ENCODE measurements at places on chromosomes 6 and 20.
A peak's percentile ranks its signal among the peaks of the same experiment; 100 is the strongest.

DNA sequence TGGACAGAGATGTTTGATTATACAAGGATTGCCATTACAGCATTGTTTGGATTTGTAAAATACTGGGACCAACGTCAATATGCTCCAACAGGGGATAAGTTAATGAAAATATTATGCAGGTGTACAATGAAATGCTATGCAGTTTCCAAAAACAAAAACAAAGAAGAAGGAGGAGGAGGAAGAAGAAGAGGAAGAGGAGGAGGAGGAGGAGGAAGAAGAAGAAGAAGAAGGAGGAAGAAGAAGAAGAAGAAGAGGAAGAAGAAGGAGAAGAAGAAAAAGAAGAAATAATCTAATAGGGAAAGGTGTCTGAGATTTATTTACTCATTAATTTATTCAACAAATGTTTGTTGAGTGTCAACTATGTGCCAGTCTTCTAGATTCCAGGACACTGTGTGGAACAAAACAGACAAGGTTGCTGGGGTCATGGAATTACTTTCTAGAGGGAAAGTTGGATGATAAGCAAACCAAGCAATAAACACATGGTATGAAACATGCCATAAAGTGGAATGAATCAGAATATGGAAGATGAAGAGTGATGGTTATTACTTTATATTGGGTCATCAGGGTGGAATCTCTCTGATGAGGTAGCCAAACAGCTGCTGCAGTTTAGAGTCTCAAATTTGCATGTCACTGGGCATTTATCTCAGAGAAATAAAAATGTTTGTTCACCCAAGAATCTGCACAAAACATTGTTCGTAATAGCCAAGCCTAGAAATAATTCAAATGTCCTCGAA, 6.3 kb upstream of the TRIM27 start:
- DNase-seq, result no peak

- DNase-seq, result peak; percentile 12
These were observed 196.5 kb downstream of the BACH2 start for GRCh38 chr6:90100059-90100665.

- no peak for DNase-seq
These were observed 151.9 kb downstream of the SH3BGRL2 start for GRCh38 chr6:79782792-79783580.

- no peak for DNase-seq
These were observed 59.6 kb upstream of the SDHAF4 start for GRCh38 chr6:70507161-70507560.

DNA sequence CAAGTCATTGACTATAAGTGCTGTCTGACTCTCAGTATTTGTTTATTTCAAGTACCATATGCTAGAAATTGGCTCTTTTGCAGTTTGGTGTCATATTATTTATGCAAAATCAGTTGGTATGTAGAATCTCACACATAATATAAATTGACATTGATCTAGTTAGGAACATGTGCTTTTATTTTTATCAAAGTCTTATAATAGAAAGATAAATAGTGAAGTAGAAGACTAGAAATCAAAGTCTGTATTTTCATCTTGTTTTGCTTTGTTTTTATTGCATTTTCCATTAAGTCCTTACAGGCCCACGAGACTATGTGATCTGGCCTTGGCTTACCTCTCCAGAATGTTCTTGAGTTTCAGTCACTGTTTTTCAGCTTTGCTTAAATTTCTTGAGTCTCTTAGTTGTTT, 300.3 kb downstream of the LAMA2 start:
- no peak for DNase-seq

DNA sequence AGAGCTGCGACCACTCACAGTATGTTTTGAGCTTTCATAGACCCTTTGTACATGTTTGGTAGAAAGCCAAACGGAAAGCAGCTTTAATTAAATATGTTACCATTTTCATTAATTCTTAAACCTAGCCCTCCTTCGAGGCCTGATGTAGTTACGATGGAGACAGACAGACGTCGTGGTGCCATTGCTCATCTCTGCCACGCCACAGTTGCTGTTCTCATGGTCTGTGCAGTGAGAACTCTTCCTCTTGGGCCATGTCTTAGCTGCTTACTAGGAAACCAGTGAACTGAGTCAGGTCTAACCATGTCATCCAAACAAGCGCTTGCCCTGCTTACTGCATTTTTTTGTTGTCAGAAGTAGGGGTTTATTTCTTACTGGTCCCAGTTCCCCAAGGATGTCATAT, 62.8 kb downstream of the SNX9 start:
- DNase-seq, result no peak

DNA sequence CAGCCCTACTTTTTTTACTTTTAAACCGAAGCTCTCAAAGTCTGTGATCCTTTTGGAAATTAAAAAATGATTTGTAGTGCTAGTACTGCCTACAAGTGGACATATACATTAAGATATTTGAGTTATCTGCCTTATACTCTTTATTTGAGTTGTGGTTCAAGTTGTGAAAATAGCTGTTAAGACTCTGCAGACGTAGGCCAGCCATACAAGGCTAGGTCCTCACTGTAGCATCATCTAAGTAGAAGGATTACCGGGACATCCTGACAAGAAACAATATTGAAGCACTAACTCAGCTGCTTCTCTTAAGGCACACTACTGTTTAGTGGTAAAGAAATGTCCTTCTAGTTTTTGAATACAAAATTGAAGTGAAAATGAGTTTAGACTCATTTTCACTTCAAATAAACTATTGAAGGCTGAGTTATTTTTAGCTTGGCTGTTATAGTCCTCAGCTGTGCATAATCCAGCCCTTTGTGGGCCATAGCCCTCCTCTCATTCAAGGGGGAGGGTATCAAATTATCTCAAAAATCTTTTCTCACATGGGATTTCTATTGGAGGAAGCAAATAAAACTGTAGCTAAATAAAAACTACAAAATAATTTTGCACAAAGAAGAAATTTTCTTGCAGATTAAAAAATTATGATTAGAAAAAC, 68.1 kb downstream of the JAG1 start:
- no peak for DNase-seq

DNA sequence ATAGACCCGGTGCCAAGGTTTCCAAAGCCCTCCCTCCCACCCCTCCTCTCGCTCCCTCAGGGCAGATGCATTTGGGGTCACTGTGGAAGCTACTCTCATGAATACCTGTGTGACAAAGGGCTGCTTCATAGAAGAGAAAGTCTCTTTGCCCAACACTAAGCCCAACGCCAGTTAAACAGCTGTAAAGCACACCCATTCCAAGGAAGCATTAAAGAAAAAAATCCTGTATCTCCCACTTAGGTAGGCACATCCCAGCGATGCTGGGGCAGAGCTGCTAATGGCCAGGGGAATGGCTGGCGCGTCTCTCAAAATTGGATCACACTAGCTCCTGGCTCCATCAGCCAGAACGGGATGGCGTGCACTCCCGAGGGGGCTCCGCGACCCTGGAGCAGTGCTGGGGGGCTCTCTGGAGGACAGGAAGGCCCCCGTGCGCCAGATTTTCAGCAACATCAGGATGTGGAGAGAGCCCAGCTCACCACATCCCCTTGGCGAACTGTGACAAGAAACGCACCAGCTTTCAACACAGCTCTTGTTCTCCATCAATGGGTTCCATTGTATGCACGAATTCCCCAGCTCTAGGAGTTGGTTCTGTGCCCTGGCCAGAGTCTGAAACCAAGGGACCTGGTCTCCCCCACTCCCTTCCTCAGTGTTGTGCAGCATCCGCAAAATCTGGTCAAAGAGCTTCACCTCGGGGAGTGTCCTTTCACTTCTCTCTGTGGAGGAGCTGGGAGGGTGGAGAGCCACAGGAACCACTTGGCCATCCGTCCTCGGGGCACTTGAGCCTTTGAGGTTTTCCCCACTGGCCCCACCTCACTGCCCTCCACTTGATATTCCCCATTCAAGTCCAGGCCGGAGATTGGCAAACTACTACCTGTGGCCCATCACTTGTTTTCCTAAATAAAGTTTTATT, 74.1 kb downstream of the TFAP2C start:
- DNase-seq, result no peak

- no peak for DNase-seq
These were observed 864 bp upstream of the ARFGEF2 start for GRCh38 chr20:48920527-48921167.

- DNase-seq, result no peak
These were observed 78.1 kb downstream of the GRM4 start for GRCh38 chr6:34067814-34068213.

DNA sequence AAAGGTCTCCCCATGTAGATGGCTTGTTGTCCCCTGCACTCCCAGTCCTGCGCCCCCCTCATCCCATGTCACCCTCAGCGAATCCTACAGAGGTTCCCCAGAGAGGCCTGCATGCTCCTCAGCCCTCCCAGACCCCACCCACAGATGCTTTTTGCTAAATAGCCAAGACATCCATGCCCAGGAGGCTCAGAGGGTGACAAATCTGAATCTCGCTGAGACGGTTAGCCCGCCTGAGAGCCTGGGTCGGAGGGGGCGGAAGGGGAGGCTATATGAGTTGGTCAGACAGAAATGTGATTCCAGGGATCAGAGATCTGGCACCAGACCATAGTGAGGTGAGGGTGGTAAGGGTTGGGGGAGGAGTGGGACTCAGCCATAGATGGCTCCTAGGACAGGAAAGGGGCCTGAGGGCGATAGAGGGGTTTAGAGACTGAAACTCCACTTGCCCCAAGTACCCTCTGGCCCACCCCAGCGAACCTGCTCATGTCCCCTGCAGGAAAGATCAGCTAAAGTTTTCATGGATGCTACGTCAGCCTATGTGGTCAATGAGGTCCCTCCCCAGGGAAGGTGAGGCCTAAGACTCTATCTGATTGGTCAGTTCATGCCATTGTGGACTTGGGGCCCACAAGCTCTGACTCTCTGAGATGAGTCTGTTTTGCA, 33.2 kb downstream of the TFEB start:
- no peak for DNase-seq

DNA sequence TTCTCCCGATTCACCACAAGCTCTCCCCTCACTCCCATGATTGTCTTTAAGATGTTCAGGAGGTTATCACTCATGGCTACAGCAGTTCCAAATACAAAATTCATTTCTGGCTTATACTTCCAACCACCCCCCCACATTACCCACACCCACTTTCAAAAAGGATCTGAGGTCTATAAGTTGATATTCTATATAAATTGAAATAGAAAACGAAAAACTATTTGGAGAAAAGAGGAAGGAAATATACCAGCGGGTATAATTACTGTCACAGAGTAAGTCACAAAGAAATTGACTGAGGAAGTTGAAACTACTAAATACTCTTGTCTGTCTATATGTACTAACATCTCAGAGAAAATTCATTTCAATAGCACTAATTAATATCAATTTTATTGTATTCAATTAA, 112.7 kb upstream of the TNFAIP3 start:
- no peak for DNase-seq

- DNase-seq, result no peak
These were observed 81.3 kb upstream of the BHLHE23 start for GRCh38 chr20:63087872-63088680.

DNA sequence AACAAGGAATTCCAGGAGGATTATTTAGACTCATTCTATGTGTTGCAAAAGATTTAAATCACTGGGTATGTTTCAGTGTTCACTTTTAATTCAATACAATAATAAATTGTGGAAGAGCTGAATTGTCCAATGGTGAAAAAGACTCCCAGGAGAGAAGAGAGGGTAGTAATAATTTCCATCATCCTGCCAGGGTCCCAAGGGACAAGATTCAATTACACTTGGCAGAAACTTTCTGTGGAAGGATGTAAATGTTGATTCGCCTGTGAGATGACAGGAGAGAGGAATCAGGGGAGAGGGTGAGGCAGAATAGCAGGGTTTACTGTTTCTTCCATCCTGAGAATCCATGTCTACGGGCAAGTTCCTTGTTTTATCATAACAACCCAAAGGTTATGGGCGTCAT, 342.7 kb downstream of the ESR1 start:
- DNase-seq, result peak; percentile 35

- peak; percentile 90 for DNase-seq
These were observed 417 bp upstream of the PXDC1 start for GRCh38 chr6:3751730-3752530.

GRCh38 chr6:24125980-24126379, at the start of gene NRSN1:
TSS of gene NRSN1 (plus strand) at chr6:24126215. CDS start at chr6:24134328, 8,113 bp downstream.
- no peak for DNase-seq
